ENCODE measurements at places on chromosomes 3 and 15.
A peak's percentile ranks its signal among the peaks of the same experiment; 100 is the strongest.

DNA sequence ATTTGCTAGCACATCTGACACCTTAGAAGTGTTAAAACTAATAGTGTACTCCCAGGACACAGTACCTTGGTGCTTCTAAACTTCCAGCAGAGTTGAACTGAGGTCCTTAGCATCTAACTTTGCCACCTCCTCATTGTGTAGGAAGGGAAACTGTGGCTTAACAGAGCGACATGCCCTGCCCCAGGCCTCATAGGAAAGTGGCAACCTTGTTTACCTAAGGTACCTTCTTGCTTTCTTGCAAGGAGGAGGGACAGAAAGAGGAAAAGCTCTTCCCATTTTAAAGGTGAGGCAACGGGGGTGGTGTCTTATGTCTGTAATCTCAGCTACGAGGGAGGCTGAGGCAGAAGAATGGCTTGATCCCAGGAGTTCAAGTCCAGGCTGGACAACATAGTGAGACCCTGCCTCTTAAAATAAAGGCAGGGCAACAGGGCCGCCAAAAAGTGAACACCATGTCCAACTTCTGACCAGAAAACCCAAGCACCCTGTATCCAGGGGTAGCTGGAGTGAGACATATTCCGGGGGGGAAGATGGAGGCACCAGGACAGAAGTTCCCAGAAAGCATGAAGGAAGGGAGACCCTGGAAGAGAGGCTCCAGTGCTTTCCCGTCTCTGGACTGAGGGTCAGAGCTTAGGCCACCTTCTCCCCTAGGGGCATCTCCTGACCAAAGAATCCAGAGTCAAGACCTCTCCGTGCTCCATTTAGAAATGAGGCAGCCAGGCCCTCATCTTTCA is 540 bp upstream of the KLHL40 start:
- no peak for DNase-seq

DNA sequence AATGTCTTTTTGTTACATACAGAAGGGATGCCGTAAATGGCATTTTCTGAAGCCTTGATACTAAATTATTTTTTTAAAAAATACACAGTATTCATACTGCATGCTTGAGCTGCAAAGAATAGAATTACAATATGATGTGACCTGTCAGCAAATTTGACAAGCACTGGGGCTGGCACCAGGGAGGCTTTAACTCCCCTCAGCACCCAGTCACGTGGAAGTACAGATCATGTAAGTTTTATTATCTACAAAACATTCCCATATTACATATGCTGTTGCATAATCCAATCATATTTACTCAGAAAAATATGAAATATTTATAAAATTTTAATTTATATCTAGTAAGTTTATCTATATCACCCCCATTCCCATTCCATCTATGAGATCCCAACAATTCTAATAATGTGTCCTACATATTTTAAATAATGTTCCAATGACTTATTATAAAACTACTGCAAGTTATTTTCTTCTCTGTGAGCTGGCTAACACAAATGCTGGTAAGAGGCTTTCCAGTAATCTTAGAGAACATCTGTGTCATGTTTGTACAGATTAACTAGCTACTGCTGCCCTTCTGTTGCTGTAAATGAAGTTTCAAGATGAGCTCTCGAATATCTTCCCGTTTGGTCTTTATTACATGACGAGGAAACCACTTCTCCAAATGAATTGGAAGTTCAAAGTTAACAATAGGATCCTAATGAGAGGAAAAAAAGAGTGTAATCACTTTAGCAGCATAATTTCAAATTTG is 5.2 kb upstream of the IMPG2 start:
- DNase-seq, result no peak

GRCh38 chr3:100254168-100254777 is 6.5 kb upstream of the TBC1D23 start:
- peak; percentile 31 for DNase-seq

GRCh38 chr3:15273227-15273626 is 59.2 kb downstream of the SH3BP5 start:
- DNase-seq, result no peak

DNA sequence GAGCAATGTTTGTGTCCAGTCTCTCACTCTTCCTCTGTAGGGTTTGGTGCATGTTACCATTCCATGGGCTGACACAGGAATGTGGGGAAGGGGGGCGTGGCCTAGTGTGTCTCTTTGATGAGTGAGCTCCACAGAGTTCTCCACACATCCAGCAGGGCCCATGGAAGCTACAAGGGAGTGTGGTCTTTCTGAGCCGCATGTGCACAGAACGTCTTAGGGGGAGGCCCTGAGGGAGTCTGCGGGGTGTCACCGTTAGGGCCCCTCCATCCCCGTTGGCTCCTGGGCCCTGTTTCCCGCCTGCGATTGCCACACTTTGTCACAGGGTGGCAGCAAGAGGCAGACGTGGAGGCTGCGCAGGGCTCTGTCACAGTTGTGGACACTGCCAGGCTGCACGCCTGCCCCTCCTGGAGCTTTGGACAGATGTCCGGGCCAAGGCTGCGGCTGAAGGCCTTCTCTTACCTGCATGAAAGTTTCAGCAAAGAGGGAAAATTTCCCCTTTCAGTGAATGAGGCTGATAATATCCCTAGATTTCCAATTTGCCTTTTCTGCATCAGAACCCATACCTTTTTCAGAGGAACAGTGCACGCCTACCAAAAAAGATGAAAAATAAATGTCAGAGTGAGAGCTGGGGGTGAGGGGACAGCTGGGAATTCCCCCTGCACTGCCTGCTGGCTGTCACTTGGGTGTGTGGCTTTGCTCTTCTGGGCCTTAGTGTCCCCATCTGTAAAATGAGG is 24.3 kb downstream of the CACNA2D3 start:
- peak; percentile 39 for DNase-seq

- no peak for DNase-seq
Measured at GRCh38 chr15:96470681-96471310, 140.3 kb downstream of the NR2F2 start.

- no peak for DNase-seq
Measured at GRCh38 chr3:107377151-107377550, at the start of gene CCDC54. TSS of gene CCDC54 (plus strand) at chr3:107377439. CDS start at chr3:107377588, 149 bp downstream.

GRCh38 chr3:153003862-153004261 is 158.2 kb upstream of the RAP2B start:
- DNase-seq, result no peak

DNA sequence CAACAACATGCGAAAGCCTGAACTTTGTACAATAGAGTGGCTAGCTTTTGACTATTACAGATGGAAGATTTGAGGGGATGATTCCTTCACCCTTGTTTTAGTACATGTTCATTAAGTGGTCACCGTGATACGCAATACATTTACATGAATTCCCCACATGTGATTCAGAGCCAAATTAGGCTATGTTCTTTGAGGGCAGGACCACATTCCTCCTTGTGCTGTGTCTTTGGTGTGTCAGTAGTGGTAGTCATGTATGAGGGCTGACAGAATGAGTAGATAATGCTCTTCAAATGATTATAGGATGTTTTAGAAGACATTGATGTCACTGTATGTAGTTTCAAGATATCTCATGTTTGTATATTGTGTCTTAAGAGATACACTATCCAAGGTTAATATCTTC is 12.1 kb downstream of the PTPRG start:
- no peak for DNase-seq

- no peak for DNase-seq
Measured at GRCh38 chr15:63243101-63243500, 34.3 kb upstream of the APH1B start.

DNA sequence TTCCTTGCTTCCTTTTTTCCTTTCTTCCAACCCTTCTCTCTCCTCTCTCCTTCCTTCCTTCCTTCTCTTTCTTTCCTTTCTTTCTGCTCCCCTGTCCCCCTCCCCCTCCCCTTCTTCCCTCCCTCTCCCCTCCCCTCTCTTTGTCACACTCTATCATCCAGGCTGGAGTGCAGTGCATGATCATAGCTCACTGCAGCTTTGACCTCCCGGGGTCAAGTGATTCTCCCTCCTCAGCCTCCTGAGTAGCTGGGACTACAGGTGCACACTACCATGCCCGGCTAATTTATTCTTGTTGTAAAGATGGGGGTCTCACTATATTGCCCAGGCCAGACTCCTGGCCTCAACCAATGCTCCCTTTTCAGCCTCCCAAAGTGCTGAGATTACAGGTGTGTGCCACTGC is 18.7 kb downstream of the NFKBIZ start:
- DNase-seq, result no peak

GRCh38 chr3:158703566-158703965 is 28.7 kb downstream of the RARRES1 start:
- DNase-seq, result no peak

- DNase-seq, result no peak
Measured at GRCh38 chr3:98695796-98696195, 67.3 kb upstream of the ST3GAL6 start.

DNA sequence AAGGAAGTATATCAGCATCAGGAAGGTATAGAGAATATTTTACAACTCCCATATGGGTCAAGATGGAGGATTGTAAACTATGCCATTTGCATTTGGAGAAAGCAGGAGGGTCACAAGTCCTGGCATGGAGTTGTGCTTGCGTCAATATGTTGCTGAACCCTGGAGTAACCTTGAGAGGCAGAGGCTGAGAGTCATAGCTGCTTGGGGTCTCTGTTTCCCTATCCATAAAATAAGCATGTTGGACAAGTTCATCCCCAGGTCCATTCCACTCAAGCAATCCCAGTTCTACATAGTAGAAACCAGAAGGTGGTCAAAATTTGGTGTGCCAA is 273.6 kb downstream of the MECOM start:
- DNase-seq, result no peak

DNA sequence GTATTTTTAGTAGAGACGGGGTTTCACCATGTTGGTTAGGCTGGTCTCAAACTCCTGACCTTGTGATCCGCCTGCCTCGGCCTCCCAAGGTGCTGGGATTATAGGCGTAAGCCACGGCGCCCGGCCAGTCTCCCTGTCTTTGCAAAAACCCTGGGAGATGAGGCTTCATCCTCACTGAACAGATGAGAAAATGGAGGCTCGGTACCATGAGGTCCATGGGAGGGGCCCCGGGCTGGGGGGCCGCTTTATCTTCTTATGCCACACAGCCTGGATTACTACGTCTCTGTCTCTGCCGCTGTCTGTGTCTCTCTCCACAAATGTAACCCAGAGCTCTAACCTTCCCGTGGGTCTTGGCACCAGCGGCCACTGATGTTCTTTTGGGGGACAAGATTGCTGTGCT is 39.1 kb downstream of the ABTB1 start:
- DNase-seq, result no peak

- no peak for DNase-seq
Measured at GRCh38 chr15:41656188-41656587, 4.0 kb upstream of the MGA start.

DNA sequence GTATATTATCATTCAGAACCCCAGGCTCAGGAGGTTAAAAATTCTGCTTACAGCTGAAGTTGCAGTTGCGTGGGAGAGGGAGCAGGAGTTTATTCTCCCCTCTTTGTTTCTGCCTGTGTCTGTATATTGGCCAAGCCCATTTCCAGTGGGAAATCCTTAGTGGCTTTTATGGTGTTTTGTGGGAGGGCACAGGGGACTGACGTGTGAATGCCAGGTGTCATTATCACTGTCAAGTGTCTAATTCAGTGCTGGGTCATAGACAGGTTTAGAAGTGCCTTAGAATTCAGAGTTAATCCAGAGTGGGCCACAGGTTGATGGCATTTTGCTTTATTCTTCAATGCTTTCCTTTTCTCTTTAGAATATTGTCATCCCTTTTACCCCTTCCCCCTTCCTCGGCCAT is 33.4 kb downstream of the SLCO3A1 start:
- no peak for DNase-seq

DNA sequence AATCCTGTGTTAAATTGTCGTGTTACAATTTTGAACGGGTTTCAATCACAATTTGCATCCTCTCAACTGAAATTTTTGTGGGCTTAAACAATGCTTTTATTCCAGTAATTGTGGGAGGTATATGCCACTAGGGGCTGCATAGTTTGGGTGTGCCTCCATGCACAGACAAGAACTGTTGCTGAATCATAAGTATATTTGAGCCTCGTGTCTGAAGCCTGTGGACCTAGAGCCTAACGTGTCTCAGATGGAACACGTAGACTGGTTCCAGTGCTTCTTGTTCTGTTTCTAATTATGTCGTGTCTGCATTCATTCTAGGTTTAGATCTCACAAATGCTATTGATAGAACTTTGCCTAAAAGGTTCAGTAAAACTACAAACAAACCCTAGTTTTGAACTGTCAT is 363.4 kb downstream of the RBMS3 start:
- no peak for DNase-seq

- DNase-seq, result no peak
Measured at GRCh38 chr15:99275525-99276128, 24.3 kb downstream of the LRRC28 start.

GRCh38 chr15:35078221-35078915 is 6.7 kb downstream of the NANOGP8 start:
- peak; percentile 68 for DNase-seq

- no peak for DNase-seq
Measured at GRCh38 chr15:63634154-63634553, 37.0 kb downstream of the FBXL22 start.

GRCh38 chr15:91032919-91033803 is 10.8 kb upstream of the VPS33B start:
- peak; percentile 2 for DNase-seq

DNA sequence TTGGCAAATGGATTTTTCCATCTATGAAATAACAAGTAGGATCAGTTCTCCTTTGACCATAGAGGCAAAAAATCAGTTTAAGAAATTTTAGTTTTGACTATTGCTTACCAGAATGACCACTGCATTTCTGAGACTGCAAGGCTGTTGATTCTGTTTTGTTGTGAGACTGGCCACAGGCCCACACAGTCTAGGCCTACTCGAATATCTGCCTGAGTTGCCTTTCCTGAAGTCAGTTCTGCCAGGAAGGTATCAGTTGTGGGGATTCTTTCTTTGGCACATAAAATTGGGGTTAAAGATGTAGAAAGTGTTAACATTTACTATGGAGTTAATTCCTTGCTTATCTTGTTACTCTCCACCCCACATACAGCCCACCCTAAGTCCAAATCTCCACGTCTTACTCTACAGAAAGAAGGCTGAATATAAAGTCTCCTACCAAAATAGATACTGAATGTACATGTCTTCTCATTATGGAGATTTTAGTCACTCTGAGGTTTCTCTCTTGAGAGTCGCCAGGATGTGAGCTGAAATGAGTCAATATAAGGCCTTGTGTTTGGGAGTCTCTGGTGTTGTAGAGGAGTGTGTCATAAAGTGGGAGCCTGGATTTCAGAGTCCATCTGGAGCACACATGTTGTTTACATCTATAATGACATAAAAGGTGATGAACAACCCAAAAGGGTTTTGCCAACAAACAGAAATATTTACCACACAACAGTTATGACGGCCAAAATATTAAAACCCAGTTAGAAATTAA is 45.0 kb upstream of the WWTR1 start:
- DNase-seq, result no peak

GRCh38 chr3:63753567-63753966 is 65.5 kb upstream of the C3orf49 start:
- DNase-seq, result no peak

DNA sequence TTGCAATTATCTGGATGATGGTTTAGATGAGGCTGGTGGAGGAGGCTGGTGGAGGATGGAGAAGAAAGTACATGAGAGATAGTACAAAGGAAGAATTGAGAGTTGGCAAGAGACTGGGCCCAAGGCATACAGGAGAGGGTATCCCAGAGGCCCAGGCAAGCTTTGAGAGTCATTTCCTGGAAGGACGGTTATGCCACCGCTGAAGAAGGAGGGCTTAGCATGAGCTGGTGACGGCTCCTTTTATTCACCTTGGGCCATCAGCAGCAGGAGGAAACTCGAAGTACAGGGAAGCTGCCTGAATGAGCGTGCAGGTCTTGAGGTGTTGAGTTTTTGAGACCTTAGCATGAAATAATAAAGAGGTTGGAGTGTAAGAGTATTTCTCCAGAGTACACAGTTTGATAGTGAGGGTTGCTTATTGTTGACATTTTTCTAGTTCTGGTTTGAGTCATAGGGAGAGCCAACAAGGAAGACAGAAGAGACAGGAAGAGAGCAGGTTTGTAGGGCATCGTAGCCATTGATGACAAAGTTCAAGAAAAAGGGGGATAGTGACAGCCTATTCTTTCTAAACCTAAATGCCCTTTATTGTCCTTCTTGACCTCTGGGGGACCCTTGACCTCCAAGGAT is 13.8 kb downstream of the THSD4 start:
- DNase-seq, result no peak
